SK-N-SH (cell line): ENCODE measurements at places on chromosomes 12 and 14.
A peak's percentile ranks its signal among the peaks of the same experiment; 100 is the strongest.

DNA sequence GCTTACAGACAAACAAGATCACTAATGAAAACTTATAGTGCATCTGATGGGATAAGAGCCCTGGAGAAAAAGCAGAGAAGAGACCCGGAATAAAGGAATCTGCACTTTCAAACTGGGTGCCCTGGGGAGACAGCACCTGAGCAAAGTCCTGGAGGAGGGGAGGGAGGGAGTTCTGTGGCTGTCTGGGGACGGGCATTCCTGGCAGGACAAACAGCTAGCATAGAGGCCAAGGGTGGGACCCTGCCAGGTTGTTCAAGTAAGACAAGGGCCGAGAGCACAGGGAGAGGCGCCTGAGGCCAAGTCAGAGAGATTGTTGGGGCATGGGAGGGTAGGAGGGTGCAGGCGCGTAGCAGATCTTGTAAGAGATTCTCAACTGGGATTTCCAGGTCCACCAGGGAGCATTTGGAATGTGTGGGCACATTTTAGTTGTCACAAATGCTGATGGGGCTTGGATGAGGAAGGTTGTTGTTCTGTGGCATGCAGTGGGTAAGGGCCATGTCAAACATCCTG is 14.2 kb downstream of the IQSEC3 start:
- peaks cover 33% of the 10 kb centered on the region for H3K27me3 ChIP-seq
- no peak for DNase-seq
- H3K4me3 ChIP-seq: no peak overlapping the region
- H3K4me1 ChIP-seq: peaks cover 32% of the 10 kb centered on the region
- no peak overlapping the region for H3K27ac ChIP-seq

DNA sequence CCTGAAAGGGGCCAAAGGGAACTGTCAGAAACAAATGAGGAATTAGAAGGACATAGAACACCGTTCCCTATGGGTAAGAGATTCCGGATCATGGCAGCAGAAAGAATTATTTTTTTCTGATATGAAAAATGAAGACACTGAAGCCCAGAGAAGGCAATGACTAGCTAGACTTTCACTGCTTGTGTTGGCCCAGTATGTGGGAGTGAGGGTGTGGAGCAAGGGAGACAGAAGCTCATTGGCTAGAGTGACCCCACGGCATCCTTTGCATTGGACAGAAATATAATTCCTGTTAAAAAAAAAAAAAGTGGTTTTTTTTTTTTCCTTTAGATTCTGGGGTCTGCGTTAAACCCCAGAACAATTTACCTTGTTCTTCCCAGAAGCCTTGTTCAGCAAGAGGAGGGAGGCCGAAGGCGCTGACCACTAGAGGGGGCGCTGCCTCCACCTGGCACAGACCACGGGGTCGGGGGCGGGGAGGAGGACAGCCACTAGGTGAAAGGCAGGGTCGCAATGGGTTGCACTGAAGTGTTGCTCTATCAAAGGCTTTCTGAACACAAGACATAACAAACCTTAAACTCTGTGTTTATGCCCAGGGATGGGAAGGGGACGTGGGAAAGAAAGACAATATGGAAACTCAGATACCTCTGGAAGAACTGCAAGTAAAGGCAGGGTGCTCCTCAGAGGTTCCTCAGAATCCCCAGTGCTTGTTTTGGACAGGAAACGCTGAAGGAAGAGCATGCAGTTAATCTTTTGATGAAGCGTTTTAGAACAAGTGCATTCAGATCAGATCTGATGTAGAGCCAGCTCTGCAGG is 156.8 kb downstream of the KCNA5 start:
- H3K27me3 ChIP-seq: no peaks in the 10 kb centered on the region
- H3K4me3 ChIP-seq: no peak overlapping the region; the same call in 1 of the 2 replicates
- DNase-seq: peak; percentile 64

DNA sequence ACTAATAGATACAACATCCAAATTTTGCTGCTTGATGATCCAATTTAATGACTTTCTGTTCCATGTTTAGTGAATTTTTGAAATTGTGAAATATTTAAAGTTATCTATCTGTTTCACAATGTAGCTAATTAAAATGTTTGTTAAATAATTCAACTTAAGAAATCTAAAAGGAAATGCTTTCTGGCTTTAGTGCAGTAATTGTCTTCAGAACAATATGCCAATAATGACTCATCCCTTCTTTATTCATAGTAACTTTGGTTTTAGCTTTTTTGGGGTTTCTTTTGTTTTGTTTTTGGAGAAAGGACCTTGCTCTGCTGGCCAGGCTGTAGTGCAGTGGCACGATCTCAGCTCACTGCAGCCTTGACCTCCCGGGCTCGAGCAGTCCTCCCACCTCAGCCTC is 479.2 kb upstream of the RGS6 start:
- DNase-seq: no peak
- no peaks in the 10 kb centered on the region; the same call in 1 of the 2 replicates for H3K4me1 ChIP-seq
- H3K27me3 ChIP-seq: no peaks in the 10 kb centered on the region
- H3K27ac ChIP-seq: no peak overlapping the region

DNA sequence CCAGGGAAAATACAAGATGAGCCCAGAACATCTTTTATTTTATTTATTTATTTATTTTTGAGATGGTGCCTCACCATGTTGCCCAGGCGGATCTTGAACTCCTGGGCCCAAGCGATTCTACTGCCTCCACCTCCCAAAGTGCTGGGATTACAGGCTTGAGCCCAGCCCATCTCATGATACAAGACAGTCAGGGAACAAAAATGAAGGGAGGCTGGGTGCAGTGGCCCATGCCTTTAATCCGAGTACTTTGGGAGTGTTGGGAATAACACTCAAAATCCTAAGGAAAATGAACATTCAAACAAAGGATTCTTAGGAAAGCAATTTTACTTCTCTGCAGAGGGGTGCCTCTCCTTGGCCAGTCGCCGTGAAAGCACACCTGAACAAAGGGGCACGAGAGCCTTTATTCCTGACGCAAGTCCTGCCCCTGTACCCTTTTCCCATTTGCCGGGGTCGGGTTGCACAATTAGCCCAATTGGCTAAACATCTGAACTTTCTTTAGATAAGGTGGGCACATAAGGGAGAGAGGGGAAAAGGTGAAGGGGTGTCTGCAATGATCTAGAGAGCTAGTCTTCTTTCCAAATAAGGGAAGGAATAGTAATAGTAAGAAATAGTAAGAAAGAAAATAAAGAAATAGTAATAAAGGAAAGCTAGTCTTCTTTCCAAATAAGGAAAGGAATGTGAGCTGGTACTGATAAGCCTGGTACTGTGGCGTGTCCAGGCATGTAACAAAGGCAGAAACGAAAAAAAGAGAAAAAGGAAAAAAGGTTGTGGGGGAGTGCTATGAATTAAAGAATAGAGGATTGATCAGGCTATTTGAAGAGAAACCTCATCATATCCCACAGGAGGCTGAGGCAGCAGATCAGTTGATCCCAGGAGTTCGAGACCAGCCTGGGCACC is 13.4 kb downstream of the NCAPD2 start:
- H3K4me3 ChIP-seq: no peak overlapping the region
- no peak for DNase-seq
- no peaks in the 10 kb centered on the region for H3K27me3 ChIP-seq
- peaks cover 10% of the 10 kb centered on the region for H3K4me1 ChIP-seq
- H3K27ac ChIP-seq: peak overlapping the region; percentile 56

- H3K27ac ChIP-seq: no peak overlapping the region
- H3K27me3 ChIP-seq: no peaks in the 10 kb centered on the region
Measured at GRCh38 chr12:115956659-115957058, 320.8 kb downstream of the MED13L start.

DNA sequence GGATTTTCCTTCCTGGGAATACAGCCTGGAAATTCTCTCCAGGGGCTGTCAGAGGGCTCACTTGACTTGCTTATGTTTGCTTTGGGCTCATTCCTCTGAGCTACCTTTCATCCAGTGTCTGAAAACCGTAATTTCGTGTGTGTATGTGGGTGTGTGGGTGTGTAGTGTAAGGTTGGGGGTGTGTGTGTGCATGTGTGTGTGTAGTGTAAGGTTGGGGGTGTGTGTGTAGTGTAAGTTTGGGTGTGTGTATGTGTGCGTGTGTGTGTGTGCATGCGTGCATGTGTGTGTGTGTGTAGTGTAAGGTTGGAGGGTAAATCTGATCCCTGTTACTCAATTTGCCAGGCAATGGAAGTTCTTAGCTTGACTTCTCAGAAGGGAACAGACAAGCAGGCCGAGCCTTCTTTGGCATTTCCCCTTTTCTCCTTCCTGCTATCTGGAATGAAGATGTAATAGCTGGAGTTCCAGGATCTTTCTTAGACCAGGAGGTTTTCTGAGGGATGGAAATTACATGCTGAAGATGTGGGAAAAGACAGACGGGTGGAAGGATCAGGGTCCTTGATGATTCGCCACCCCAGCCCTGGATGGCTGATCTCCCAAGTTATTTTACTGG is 15.5 kb upstream of the BEGAIN start:
- DNase-seq: no peak
- H3K27me3 ChIP-seq: no peaks in the 10 kb centered on the region
- no peak overlapping the region for H3K4me3 ChIP-seq
- no peaks in the 10 kb centered on the region for H3K36me3 ChIP-seq

DNA sequence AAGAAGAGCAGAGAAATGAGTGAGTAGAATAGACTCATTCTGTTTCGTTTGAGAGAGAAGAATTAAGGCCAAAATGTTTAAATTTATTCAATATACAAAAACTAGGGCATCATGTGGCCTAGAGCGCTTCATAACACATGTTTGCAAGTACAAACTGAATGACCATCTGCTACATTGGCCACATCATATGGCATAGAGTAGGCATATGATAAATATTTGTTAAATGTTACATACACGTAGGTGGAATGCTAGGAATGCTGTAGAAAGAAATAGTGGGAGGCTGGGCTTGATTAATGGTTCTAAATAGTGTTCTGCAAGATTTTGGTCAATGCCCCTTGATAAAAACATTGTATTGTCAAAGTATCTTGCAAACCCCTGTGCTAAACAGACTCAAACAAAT is 10.8 kb downstream of the MGP start:
- no peak for DNase-seq
- H3K4me1 ChIP-seq: no peaks in the 10 kb centered on the region
- no peak overlapping the region for H3K4me3 ChIP-seq
- H3K27me3 ChIP-seq: no peaks in the 10 kb centered on the region
- H3K27ac ChIP-seq: no peak overlapping the region

GRCh38 chr12:793037-793436 is 40.7 kb downstream of the WNK1 start:
- H3K4me1 ChIP-seq: peaks cover 35% of the 10 kb centered on the region; the same call in 1 of the 2 replicates
- H3K4me3 ChIP-seq: no peak overlapping the region
- H3K27me3 ChIP-seq: no peaks in the 10 kb centered on the region
- H3K36me3 ChIP-seq: no peaks in the 10 kb centered on the region
- H3K27ac ChIP-seq: no peak overlapping the region

- H3K4me3 ChIP-seq: no peak overlapping the region
- H3K27ac ChIP-seq: no peak overlapping the region
- H3K36me3 ChIP-seq: no peaks in the 10 kb centered on the region
- no peak for DNase-seq
- no peaks in the 10 kb centered on the region for H3K27me3 ChIP-seq
Measured at GRCh38 chr14:93955850-93956481, 20.4 kb downstream of the ASB2 start.

GRCh38 chr12:50725011-50725942 is 38.6 kb upstream of the ATF1 start:
- H3K27ac ChIP-seq: no peak overlapping the region
- H3K4me1 ChIP-seq: no peaks in the 10 kb centered on the region
- H3K36me3 ChIP-seq: peaks cover 45% of the 10 kb centered on the region
- no peak for DNase-seq

DNA sequence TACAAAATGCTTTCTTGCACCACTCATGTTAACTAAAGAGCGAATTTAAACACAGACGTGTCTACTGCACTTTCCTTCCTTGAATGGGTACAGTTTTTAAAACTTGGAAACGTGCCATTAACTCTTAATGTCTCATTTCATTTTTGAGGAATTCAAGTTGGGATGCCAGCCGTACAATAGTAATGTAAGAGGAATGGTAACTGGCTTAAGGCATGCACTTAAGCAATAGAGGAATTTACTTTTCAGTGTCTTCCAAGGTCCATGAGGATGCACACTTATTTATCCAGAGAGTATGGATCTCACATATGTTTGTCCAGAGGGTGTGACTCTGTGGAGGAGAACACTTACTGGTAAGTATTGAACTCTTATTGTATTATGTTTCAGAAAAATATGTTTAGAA is 52.9 kb downstream of the PPP4R4 start:
- no peak for DNase-seq
- H3K27me3 ChIP-seq: no peaks in the 10 kb centered on the region
- H3K27ac ChIP-seq: peak overlapping the region; percentile 60; the same call in 1 of the 2 replicates
- peaks cover 15% of the 10 kb centered on the region; the same call in 1 of the 2 replicates for H3K4me1 ChIP-seq
- H3K4me3 ChIP-seq: peak overlapping the region; percentile 35; the same call in 1 of the 2 replicates

DNA sequence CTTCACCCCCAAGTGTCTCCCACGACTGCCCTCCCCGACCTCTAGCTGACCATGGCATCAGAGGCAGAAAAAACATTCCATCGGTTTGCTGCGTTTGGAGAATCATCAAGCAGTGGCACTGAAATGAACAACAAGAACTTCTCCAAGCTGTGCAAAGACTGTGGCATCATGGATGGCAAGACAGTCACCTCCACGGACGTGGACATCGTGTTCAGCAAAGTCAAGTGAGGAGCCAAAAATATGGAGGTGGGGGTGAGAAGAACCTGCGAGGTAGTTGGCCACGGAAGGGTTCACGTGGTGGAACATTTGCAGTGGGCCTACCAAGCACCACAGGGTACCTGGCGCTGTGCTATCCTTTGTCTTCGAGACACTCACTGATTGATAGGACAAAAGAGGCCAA is 514 bp downstream of the TPPP2 start:
- no peaks in the 10 kb centered on the region for H3K36me3 ChIP-seq
- peaks cover 42% of the 10 kb centered on the region; the same call in 1 of the 2 replicates for H3K27me3 ChIP-seq
- peaks cover 3% of the 10 kb centered on the region; the same call in 1 of the 2 replicates for H3K4me1 ChIP-seq
- H3K27ac ChIP-seq: no peak overlapping the region

DNA sequence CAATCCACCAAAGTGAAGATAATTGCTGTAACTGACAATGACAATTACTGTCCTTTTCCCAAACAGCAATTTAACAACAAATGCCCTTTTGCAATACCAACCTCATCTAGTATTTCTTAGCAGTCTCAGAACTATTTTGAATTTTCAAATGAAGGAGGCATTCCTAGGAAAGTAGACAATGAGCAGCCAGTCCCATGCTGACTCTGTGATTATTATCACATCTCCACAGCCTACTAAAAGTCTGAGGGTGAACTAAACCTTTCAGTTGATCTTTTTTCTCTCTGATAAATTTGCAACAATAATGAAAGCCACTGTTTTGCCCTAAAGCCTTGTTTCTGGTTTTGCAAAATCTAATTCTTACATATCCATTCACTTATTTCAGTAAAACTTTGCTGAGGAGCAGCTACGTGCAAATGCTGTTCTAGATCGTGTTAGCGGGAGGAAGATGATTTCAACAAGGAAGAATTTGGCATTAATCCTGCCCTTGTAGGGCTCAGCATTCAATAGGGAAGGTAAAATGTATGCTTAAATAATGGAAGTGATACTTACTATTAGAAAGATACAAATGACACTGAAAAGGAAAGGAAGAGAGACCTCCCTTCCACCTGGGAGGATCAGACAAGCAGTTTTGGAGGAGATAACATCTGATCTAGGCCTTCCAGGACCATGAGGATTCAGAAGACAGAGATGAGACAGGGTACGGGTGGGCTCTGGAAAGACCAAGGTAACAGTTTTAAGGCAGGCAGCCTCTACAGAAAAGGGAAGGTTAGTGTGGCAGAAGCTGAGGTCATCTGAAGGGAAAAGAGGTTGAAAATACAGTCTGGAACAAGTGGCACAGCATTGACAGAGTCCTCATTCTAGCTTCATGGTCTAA is 47.4 kb downstream of the SLC38A1 start:
- peak; percentile 9 for DNase-seq
- no peaks in the 10 kb centered on the region for H3K27me3 ChIP-seq
- H3K4me1 ChIP-seq: peaks cover 30% of the 10 kb centered on the region
- peak overlapping the region; percentile 89 for H3K27ac ChIP-seq

- H3K4me3 ChIP-seq: no peak overlapping the region
- no peaks in the 10 kb centered on the region for H3K27me3 ChIP-seq
Measured at GRCh38 chr12:2322554-2323120, 269.9 kb downstream of the CACNA1C start.

GRCh38 chr12:105670672-105671071 is 340.2 kb downstream of the C12orf75 start:
- no peak overlapping the region for H3K27ac ChIP-seq
- no peaks in the 10 kb centered on the region for H3K36me3 ChIP-seq
- H3K4me3 ChIP-seq: no peak overlapping the region
- DNase-seq: no peak
